ENCODE measurements at places on chromosomes 1 and 21.
A peak's percentile ranks its signal among the peaks of the same experiment; 100 is the strongest.

DNA sequence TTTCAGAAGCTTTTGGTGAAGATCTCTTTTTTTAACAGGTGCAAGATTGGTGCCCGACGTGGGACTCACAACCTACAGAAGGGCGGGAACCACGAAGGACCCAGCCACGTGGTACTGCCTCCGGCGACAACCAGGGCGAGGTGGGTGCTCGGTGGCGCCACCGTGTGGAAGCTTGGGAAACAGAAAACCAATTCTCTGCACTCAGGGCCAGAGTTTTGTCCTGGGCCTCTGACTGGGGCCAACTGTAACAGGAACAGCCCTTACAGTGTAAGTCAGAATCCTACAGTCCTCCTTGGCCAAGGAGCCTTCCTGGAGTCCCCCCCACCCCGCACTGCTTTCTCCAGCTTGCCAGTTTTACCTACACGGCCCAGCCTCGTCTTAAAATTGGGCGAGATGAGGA, 11.6 kb upstream of the S100A7A start:
- no peaks in the 10 kb centered on the region for H3K4me1 ChIP-seq
- H3K4me3 ChIP-seq, result no peak overlapping the region
- no peak for DNase-seq
- no peaks in the 10 kb centered on the region for H3K27me3 ChIP-seq

- H3K4me1 ChIP-seq, result peaks cover 6% of the 10 kb centered on the region
- H3K27ac ChIP-seq, result no peak overlapping the region
- H3K27me3 ChIP-seq, result no peaks in the 10 kb centered on the region
- H3K36me3 ChIP-seq, result no peaks in the 10 kb centered on the region
- no peak for DNase-seq
Observed at GRCh38 chr1:200755456-200755855, 16.8 kb downstream of the CAMSAP2 start.

DNA sequence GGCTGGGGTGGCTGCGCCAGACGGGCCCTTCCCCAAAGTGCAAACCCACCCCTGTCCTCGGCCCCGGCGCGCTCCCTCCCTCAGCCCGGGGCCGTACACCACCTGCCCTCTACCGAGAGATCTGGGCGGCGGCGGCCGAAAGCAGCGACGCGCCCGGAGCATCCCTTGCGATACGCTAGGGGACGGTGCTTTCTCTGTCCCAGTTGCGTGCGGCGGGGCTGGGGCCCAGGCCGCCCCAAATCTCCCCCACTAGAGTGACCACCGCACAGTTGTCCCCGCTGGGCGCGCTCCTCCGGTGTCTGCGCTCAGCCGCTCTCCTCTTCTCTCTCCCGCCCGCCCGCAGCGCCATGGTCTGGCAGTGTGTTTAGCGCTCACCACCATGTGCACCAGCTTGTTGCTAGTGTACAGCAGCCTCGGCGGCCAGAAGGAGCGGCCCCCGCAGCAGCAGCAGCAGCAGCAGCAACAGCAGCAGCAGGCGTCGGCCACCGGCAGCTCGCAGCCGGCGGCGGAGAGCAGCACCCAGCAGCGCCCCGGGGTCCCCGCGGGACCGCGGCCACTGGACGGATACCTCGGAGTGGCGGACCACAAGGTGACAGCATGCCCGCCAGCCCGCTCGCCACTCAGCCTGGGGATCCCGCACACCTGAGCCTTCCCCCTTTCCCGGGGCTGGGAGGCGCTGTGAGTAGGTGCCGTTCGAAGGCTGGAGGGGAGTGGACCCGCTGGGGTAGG, 1.0 kb downstream of the ST6GALNAC5 start:
- no peaks in the 10 kb centered on the region for H3K36me3 ChIP-seq
- H3K27ac ChIP-seq, result no peak overlapping the region
- DNase-seq, result peak; percentile 83
- H3K4me3 ChIP-seq, result peak overlapping the region; percentile 64

- no peaks in the 10 kb centered on the region for H3K27me3 ChIP-seq
- H3K4me1 ChIP-seq, result peaks cover 6% of the 10 kb centered on the region
- no peak overlapping the region for H3K4me3 ChIP-seq
Observed at GRCh38 chr1:145828367-145829026, 4.5 kb downstream of the POLR3C start.

DNA sequence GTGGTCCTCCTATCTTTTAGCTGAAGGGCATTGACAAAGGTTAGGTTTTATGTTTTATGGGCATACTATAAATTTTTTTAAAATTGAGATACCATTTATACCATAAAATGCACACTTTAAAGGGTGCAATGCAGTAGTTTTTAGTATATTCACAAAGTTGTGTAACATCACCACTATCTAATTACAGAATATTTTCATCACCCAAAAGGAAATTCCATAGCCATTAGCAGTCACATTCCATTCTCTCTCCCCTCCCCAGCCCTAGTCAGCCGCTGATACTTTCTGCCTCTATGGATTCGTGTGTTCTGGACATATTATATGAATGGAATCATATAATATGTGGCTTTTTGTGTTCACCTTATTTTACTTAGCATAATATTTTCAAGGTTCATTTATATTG, 135.8 kb upstream of the B3GALT2 start:
- H3K27me3 ChIP-seq, result no peaks in the 10 kb centered on the region
- no peak overlapping the region for H3K4me3 ChIP-seq
- H3K27ac ChIP-seq, result no peak overlapping the region
- no peak for DNase-seq
- no peaks in the 10 kb centered on the region for H3K4me1 ChIP-seq

DNA sequence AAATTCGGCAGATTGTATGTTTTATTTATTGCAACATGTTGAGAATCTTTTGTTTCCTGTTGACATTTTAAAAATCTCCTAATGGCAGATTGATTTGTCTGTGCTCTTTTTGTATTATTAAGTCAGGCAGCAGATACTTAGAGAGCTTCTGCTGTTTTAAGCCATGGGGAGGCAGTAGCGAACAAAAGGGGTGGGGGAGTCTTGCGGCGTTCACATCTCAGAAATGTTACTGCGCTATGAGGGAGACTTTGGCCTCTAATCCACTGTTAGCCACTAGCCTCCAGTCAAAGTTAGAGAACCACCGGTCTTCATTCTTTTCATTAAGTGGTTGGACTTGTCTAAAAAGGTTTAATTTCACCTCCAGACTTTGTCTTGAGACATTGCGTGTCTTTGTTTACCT, 93.6 kb downstream of the DYRK1A start:
- peaks cover 22% of the 10 kb centered on the region for H3K4me1 ChIP-seq
- no peaks in the 10 kb centered on the region for H3K36me3 ChIP-seq
- H3K27ac ChIP-seq, result no peak overlapping the region
- H3K27me3 ChIP-seq, result no peaks in the 10 kb centered on the region
- H3K4me3 ChIP-seq, result no peak overlapping the region
- no peak for DNase-seq

GRCh38 chr1:46166521-46167462, 8.1 kb upstream of the TSPAN1 start:
- no peaks in the 10 kb centered on the region for H3K27me3 ChIP-seq
- H3K4me3 ChIP-seq, result peak overlapping the region; percentile 32
- H3K36me3 ChIP-seq, result no peaks in the 10 kb centered on the region

DNA sequence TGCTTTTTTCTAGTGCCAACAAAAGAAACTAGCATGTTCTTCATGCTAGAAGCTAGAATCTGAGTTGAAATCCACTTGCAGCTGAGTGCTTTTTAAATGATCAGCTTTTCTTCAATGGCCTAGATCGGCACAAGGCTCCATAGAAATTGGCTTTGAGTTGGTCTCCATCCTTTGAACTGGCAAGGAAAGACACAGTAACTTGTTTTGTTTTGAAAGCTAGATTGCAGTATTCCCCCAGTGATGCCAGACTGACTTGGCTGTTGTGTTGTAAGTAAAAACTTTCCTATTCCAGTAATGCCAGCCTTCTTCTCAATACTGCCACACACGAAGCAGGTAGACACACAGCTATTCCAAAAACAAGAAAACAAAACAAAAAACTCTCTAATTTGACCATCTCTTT, 139.1 kb downstream of the FMN2 start:
- no peak for DNase-seq
- no peak overlapping the region for H3K27ac ChIP-seq
- no peaks in the 10 kb centered on the region for H3K4me1 ChIP-seq
